Stimulated activated CD8-positive, alpha-beta memory T cell treated with anti-CD3 and anti-CD28 coated beads, Interleukin-4, amount 100 ng/mL, for 4 hours (primary cell): ENCODE measurements at places on chromosomes 4 and X.

GRCh38 chrX:153375571-153375970 lies 25.6 kb downstream of the PNMA6E start:
- no peak for DNase-seq

DNA sequence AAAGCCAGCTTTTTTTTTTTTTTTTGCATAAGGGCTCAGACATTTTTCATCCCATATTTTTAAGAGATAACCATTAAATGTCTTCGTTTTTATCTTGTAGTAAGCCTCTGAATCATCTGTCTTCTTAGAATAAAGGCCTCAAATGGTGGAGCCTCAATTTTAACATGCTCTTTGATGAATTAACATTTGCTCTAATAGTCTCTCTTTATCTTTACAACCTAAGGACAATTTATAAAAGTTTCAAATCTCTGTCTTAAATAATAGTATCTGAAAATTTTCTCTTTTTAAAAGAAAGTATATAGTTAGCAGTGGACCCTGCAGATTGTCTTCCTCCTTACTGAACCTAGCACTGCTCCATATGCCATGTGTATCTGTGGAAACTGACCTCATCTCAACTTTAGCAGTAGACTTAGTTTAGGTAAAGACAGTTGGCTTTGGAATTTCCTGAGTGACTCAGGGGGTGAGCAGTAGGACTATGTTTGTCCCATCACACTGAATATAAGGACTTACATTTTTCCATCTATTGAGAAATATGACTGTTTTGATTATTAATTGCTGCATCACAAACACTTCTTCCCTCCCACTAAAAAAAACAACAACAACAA lies 1658.0 kb downstream of the STIM2 start:
- no peak for DNase-seq

- no peak for DNase-seq
Measured at GRCh38 chrX:153400146-153401132, 711 bp downstream of the PNMA6E start.

DNA sequence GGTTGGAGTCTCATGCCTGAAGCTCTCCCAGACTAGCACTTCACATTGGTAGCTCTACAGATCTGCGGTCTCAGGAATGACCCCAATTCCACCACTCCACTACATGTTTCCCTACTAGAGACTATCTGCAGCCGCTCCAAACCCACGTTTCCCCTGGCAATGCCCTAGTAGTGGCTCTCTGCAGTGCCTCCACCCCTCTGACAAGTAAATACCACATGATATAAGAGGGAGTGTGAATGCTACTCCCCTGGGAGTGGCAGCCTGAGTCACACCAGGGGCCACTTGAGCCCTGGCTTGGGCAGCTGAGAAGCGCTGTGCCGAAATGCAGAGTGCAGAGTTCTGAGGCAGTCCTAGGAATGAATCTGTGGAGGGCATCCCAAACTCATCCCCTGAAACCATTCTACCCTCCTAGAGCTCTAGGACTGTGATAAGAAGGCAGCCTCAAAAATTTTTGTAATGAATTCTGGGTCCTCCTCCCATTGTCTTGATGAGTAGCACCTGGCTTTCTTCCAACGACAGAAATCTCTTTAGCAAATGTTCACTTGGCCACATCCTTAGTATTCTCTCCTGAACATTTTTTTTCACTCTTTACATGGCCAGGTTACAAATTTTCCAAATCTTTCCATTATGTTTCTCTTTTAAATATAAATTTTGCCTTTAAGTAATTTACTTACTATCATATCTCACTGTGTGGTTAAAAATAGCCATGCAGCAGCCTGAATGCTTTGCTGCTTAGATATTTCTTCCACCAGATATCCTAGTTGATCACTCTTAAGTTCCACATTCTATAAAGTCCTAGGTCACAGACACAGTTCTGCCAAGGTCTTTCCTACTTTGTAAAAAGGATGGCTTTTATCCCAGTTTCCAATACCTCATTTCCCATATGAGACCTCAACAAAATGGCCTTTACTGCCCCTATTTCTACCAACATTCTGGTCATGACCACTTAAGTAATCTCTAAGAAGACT lies 160.2 kb upstream of the CPEB2 start:
- no peak for DNase-seq

DNA sequence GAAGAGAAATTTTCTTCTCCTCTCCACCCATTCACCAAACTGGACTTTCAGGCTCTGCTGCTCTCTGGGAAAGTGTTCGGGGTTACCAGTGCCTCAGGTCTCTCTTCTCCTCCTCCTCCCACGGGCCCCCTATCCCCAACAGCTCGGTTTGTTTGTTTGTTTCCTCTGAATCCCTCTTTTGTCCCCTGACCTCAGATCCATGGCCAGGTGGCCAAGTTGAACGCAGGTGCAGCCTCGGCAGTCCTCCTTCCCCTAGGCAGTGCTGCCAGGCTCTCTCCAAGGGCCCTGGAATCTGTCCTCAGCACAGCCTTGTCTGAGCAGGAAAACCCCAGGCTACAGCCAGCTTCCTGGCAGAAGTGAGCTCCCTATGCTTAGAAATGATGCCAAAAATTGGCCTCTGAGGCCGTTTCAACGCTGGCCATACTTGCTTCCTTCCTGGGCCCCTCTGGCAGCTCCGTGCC lies 60.0 kb downstream of the FHDC1 start:
- no peak for DNase-seq

- DNase-seq: no peak
Measured at GRCh38 chr4:10701702-10702460, 17.3 kb upstream of the CLNK start.

DNA sequence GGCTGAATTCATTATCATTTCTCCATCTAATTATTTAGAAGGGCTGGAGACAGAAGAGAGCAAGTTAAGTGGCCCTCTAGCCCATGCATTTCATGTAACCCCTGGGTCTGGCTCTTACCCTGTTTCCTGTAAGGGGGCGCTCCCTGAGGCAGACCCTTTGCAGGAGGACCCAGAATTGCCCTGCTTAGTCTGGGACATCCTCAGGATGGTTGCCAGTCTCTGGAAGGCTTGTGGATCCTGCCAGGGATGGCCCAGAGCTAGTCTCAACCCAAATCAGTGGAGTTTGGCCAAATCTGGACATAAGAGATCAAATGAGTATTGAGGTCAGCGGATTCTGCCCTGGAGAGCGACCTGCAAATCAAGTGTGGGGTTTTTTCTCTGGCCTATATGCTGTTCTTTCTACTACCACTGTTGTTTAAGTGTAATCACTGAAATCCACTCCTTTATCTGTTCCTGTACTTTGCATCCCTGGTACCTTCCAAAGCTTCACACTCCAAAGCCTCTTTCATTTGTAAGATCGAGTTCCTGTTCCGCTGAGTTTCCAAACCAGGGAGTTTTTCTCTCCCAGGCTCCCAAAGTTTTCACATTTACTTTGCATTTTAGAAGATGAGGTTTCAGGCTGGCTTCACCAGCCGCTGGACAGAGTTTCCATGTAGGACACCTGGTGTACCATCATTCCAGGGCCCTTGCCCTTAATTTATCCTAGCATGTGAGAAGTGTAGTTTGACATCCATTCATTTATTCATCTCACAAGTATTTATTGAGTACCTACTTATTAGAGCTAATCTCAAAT lies 6.3 kb downstream of the KLF3 start:
- DNase-seq: no peak

- DNase-seq: no peak
Measured at GRCh38 chrX:23008431-23009099, 8.8 kb downstream of the DDX53 start.

DNA sequence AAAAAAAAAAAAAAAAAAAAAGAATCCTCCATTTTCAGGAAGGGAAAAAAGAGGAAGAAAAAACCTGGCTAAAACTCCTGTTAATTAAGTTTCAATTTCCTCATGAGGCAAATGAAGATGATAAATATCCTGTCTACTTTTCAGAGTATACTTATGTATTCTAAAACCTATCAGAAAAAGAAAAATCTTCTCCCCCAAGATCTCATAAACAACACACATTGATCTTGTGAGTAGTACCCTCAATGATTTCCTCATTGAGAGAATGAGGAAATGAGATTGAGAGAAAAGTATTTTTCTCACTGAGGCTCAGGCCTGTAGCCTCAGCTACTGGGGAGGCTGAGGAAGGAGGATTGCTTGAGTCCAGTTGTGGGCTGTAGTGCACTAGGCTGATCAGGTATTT lies 146.7 kb downstream of the TET2 start:
- no peak for DNase-seq

GRCh38 chr4:34363842-34364241 lies 1880.5 kb downstream of the ARAP2 start:
- no peak for DNase-seq

DNA sequence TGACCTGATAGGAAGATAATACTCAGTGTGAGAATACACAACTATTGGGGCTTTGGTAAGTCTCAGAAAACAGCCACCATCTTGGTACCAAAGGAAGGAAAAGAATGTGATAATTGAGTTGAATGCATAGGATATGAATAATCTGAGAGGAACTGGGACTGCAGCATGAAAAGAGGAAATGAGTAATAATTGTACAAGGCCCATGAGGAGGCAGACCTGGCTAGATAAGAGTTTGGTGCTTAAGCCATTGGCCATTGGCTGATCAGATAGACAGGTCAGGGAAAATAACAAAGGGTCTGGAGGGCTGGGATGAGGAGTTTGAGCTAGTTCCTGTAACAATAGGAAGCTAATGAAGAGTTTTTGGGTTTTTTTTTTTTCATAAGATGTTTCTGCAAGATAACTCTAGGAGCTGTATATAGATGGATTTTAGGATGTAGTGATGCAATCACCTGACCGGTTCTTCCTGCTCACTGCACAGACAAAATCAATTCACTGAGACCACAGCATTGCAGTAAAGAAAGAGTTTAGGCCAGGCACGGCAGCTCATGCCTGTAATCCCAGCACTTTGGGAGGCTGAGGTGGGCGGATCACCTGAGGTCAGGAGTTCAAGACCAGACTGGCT lies 5.3 kb upstream of the TRMT2B start:
- no peak for DNase-seq

- no peak for DNase-seq
Measured at GRCh38 chr4:138775489-138775888, 240.1 kb upstream of the NOCT start.

- no peak for DNase-seq
Measured at GRCh38 chr4:52877036-52877435, 14.9 kb downstream of the RASL11B start.

- no peak for DNase-seq
Measured at GRCh38 chrX:39527025-39527424, 570.7 kb downstream of the BCOR start.

DNA sequence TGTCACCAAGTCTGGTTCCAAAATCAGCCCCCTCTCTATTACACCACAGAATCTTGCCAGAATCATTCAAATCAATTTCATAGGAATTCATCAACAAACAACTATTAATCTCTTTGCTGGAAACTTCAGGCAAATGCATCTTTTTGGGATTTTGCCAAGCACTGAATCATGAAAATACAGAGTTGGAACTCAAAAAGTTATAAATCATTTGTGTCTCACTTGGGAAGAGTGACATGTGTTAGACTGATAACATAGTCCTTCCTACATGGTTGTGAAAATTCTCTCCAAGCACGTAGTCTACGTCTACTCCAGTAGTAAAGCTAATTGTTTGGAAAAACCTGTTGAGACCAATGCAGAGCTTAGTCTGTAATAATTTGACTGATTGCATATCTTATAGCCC lies 19.0 kb downstream of the CXCL8 start:
- no peak for DNase-seq

DNA sequence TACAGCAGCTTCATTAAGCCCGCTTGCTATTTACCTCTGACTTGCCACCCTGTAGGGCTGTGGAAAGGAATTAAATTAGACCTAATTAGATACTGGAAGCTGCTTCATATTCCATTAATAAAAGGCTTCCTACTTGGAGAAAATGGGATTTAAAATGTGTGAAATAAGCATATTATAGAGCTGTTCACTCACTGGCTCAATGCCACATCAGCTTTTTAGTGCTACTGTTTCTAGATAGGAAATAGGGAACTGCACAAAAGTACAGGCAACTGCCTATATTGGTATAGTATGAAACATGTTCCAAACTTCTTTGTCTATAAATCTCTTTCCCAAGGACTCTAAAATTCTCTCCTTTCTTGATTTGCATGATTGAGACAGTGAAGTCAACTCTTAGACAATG lies 407.9 kb upstream of the AADAT start:
- DNase-seq: no peak

DNA sequence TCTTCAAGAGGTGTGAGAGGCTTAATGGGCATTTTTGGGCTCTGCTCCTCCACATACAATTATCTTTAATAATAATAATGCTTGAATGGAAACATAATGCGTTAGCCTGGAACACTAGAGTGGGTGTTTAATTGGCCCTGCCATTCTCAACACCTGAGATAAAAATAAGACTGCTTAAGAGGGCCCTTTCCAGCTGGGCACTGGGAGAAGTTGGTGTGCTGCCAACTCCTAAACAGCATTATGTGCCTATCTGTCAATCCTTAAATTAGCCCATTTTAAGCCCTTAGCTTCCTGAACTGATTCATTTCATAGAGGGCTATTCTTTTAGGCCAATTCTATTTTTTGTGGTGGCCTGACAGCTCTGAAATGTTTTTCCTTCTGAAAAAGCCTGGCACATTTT lies 211.1 kb upstream of the ZIC3 start:
- DNase-seq: no peak

GRCh38 chr4:159242427-159242826 lies 139.5 kb downstream of the RAPGEF2 start:
- DNase-seq: no peak

GRCh38 chrX:123835661-123836371 lies 24.0 kb upstream of the XIAP start:
- no peak for DNase-seq

GRCh38 chrX:2584251-2585157 lies 83.7 kb upstream of the DHRSX start:
- no peak for DNase-seq

DNA sequence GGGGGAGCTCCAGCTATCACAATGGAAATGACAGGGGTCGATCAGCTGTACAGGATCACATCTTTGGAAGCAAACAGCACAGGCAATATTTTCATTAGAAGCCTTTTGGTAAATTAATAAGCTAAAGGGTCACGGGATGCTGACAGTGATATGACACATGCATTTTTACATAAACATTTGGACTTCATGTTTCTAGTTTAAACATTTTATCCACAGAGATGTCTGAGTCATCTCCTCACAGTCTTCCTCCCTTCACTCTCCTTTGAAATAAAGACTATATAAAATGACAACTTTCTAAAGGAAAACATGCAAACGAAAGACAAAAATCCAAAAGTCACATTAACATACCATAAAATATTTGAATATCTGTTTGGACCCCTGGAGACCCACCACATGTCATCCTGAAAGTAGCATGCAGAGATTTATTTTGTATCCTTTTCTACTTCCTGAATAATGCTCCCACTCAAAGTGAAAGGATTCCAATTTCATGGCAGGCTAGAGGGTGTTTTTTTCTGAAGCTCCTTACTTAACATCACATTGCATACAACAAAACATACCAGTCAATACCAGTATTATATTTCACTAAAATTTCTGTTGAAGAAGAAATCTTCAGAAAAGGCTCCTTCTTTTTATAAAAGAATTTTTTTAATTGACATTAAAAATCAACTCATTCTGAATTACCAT lies 200.1 kb upstream of the PPARGC1A start:
- no peak for DNase-seq

GRCh38 chr4:181437895-181438294 lies 805.3 kb upstream of the TENM3 start:
- DNase-seq: no peak
